Hepatocyte (in vitro differentiated cells): ENCODE measurements at places on chromosomes 1 and 21.
A peak's percentile ranks its signal among the peaks of the same experiment; 100 is the strongest.

- H3K4me1 ChIP-seq, result peaks cover 20% of the 10 kb centered on the region
- no peaks in the 10 kb centered on the region for H3K27me3 ChIP-seq
- H3K4me3 ChIP-seq, result no peak overlapping the region
- peak; percentile 59 for DNase-seq
Observed at GRCh38 chr1:203624341-203624712, 2.3 kb upstream of the ATP2B4 start.

GRCh38 chr21:19268686-19269085 lies 865.1 kb upstream of the TMPRSS15 start:
- H3K27ac ChIP-seq, result no peak overlapping the region
- no peaks in the 10 kb centered on the region for H3K36me3 ChIP-seq
- no peak overlapping the region for H3K4me3 ChIP-seq
- H3K4me1 ChIP-seq, result no peaks in the 10 kb centered on the region
- DNase-seq, result no peak

DNA sequence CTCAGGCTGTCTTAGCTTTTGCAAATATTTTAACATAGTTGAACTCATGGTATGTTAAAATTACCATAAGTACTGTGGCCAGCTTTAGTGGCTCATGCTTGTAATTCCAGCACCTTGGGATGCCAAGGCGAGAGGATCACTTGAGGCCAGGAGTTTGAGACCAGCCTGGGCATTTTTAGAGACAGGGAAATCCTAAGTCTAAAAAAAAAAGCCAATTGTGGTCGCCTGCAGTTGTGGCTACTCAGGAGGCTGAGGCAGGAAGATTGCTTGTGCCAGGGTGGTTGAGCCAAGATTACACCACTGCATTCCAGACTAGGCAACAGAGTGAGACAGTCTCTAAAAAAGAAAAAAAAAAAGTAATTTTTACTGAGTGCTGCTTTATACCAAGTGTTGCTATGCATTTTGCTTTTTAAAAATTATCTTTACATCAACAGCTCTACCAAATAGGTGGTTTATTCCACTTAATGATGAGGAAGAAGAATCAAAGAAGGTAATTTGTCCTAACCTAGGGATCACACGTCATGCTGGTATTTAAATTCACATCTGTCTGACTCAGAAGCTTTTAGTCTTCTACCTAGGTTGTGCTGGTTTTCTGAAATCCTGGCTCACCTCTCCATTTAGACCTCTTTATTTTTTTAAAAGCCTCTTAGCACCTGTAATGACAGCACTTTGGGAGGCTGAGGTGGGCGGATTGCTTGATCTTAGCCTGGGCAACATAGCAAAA lies 16.8 kb downstream of the PPP1R12B start:
- no peak overlapping the region for H3K27ac ChIP-seq
- no peaks in the 10 kb centered on the region for H3K27me3 ChIP-seq
- H3K4me1 ChIP-seq, result no peaks in the 10 kb centered on the region
- no peaks in the 10 kb centered on the region for H3K36me3 ChIP-seq
- no peak for DNase-seq

DNA sequence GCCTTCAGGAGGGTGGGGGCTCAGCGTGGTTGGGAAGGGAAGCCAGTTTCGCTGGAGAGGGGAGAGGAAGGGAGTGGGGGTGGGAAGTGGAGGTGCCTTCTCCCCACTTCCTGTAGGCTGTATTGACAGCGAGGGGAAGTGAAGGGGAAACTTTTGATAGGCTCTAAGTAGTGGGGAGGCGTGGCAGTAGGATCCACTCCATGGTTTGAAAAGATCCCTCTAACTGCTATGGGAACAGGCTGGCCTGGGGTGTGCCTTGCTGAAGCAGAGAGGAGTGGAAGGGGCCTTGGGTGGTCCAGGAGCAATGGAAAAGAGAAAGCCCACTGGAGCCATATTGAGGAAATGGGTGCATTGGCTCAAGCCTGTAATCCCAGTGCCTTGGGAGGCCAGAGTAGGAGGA lies 20.2 kb downstream of the C1orf115 start:
- H3K4me3 ChIP-seq, result no peak overlapping the region
- no peak for DNase-seq
- H3K36me3 ChIP-seq, result no peaks in the 10 kb centered on the region
- H3K4me1 ChIP-seq, result no peaks in the 10 kb centered on the region
- H3K27me3 ChIP-seq, result no peaks in the 10 kb centered on the region
- no peak overlapping the region for H3K27ac ChIP-seq

DNA sequence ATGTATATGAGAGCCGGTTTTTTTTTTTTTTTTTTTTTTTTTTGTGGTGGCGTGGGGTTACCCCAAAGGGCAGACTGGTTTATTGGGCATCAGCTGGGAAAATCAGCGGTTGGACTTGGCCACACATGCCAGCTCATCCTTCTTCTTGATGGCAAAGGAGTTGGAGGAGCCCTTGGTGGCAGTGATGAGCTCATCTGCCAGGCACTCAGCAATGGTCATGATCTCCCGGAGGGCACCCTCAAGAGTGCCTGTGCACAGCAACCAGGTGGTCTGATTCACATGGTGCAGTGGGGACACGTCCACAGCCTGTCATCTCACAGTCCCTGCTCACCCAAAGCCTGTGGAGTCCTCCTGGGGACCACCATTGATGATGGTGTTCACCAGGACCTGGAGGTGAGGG lies 62.0 kb downstream of the MRPS6 start:
- no peaks in the 10 kb centered on the region for H3K27me3 ChIP-seq
- H3K4me1 ChIP-seq, result peaks cover 18% of the 10 kb centered on the region
- no peaks in the 10 kb centered on the region for H3K36me3 ChIP-seq
- no peak for DNase-seq
